ENCODE measurements at places on chromosomes 2 and 18.

GRCh38 chr2:44330801-44331200, 30.5 kb downstream of the PREPL start:
- no peak for DNase-seq

- no peak for DNase-seq
Observed at GRCh38 chr2:54545702-54546450, 89.7 kb downstream of the SPTBN1 start.

DNA sequence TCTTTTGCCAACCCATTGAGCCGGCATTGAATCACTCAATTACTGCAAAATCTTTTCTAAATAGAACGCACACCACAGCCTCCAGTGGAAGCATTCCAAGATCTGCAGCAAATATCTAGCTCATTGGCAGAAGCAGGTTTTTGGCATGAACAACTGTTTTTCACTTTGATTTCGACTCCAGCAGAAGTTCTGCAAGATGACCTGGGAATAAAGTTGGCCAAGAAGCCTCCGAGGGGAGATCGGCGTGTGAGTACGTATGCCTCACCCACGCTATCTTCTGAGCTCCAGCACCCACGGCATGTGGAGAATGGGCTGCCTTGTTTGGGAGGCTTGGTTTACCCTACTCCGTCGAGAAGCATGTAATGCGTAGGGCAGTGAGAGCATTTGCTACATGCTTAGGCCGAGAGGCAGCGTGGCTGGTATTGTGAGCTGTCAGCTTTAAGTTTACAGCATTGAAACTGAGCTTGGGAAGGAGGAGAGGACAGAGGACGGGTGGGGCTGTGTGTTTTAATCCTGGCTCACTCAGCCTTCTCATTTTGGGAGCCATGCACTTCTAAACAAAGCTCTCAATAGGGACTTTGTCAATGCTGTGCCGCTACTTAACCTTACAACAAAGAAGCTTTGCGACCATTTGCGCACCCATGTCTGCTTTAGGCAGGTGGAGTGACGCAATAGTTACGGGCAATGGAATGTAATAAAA, 10.5 kb downstream of the PCARE start:
- DNase-seq = no peak

DNA sequence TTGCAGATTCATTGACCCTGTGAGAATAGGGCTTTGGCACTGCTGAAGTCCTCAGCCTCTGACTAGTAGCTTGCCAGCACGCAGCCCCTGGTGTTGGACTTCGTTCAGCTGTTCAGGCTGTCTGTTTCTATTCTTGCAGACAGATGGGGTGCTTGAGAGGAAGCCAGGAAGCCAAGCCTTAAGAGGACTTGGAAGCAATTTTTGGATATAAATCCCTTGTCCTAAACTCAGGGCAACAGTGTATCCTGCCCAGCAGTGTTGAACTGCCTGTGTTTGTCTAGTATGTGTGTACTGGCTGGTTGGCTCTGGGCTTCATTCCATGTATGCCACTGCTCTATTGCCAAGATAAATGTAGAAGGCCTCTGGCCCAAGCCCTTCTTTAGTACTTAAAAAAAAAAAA, 108.6 kb downstream of the COMMD1 start:
- no peak for DNase-seq

GRCh38 chr18:72232644-72233043, 311.5 kb downstream of the CBLN2 start:
- no peak for DNase-seq

- no peak for DNase-seq
Observed at GRCh38 chr2:40160751-40161218, 291.1 kb downstream of the SLC8A1 start.

- no peak for DNase-seq
Observed at GRCh38 chr2:226904592-226904991, 68.7 kb downstream of the RHBDD1 start.

DNA sequence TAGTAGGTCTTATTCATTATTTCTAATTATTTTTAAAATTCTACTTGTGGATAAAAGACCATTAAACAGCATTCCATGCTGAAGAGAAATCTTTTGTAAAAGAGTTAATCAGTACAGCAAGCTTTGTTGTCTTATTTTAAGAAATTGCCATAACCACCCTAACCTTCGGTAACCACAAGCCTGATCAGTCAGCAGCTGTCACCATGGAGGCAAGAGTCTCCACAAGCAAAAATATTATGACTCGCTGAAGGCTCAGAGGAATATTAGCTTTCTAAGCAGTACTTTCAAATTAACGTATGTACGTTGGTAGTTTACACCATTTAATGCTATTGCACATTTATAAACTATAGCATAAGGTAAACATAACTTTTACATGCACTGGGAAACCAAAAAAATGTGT, 650.5 kb upstream of the LINC00305 start:
- no peak for DNase-seq

DNA sequence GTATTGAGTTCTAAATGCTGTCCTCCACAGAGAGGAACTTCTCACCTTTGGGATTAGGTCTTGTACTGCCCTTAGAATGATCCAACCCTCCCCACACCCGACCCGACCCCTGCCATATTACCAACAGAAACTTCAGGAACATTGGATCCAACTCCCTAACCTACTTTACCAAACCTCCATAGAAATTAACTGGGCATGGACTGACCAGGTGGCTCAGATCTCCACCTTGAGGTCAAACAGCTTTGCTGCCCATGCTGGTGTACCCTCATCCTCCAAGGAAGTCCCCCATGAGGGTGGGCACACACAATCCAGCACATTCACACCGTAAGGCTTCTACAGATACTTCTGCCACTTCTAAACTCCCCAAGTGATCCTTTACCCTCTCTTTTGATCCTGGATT, 21.5 kb downstream of the NFE2L2 start:
- no peak for DNase-seq

DNA sequence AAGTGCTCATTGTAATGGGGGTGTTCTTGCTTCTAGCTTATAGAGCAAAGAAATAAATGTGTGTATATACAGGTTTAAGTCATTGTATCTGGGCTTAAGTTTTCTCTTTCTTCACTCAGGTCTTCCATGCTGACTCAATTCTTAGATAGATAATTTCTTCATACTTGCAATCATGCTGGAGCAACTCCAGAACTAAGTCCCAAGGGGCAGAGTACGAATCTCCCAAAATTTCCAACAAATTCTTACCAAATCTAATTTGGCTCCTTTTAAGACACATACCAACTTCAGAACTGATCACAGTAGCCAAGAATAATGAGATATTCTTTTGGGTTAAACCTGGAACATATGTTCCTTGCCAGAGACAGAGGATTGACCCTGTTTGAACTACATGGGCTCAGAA, 4.3 kb upstream of the SPAG16 start:
- no peak for DNase-seq

- DNase-seq = no peak
Observed at GRCh38 chr2:205984381-205984780, 101.6 kb downstream of the INO80D start.

- no peak for DNase-seq
Observed at GRCh38 chr2:158725441-158725891, 69.7 kb upstream of the DAPL1 start.

DNA sequence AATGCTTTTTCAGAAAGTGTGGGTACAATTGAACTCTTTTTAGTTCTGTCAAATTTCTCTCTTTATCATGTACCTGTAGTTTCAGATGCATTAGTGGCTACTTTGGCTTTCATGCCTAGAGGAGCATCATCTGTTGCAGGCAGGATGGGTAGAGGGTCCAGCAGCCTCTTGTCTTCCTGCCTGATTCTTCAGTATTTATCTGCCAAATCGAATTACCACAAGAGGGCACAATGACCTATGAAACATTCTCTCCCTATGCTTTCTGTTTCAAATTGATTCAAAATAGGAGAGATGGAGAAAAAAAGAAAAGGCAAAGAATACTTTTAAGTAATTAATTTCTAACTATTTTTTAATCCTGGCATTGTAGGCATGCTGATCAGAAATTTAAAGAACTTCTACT, 477.2 kb downstream of the TRIB2 start:
- DNase-seq = no peak

DNA sequence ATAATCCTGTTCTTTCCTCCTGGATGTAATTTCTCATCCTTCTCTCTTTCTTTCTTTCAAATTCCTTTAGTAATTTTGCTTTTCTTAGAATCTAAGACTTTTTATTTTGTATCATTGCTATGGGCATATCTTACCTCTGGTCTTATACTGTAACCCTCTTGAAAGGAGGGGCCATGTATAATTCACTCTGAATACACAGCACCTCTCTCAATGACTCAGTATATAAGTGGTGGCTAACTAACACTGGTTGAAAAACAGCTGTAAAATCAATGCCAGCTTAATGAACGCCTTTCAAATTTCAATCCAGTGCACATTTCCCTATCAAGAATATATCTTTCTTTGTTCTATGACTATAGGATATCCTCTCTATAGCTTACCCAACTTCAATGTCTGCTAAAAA, 53.7 kb downstream of the CWC22 start:
- no peak for DNase-seq

GRCh38 chr2:237345411-237345810, 68.6 kb downstream of the COL6A3 start:
- no peak for DNase-seq

DNA sequence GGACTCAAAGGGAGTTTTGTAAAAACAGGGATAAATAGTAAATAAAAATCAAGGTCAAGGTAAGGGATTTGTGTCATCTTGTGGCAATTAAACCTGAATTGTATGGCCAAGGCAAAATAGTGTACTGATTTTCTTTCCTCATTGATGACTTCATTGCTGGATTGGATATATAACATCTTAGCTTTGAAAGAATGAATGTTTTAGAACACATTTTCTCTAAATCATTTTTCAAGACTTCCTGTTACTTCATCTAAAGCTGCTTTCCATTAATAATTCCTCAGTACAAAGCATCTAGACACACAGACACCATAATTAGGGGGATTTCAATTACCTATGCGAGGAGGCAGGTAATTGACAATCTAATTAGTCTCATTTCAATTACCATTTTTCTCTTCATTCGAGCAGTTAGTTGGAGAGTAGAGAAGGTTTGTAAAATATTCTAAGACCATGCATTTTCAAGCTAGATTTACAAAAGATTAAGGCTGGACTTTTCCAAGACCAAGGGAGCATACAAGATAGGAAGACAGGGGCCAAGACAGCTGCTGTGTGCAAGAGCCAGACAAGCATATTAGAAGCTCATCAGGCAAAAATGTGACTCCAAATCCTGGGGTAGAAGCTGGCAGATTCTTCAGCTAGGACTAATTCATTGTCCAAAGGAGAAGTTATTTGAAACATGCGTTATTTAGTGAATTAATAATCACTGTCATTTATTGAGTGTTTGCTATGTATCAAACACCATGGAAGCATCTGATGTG, 253.6 kb downstream of the EPHA4 start:
- DNase-seq = no peak

DNA sequence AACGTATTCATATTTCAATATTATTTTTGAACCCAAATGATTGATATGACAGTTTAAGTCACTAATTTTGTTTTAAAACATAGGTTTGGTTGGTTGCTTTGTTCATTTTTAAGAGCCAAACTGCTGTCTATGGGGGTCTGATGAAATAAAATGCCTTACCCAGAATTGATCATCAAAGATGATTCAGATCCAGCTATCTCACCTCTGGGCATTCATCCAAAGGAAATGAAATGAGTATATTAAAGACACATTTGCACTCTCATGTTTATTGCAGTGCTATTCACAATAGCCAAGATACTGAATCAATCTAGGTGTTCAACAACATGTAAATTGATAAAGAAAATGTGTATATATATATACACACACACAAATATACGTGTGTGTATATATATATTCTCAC, 326.9 kb upstream of the GULP1 start:
- DNase-seq = no peak

DNA sequence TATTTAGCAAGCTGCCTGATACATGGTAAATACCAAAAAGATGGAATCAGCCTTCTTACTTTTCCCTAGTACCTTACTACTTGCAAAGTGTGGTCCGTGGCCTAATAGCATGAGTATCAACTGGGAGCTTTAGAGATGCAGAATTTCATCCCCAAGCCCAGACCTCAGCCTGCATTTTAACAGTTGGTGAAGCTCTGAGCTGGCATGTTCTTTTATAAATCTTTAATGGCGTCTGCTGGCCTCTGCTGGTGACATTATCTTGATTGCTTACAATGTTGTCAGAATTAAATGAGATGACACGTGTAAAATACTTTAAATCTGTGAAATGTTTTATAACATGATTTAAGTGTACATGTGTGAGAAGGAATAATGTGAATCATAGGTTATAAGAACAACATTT, 115.1 kb upstream of the NOSTRIN start:
- no peak for DNase-seq

DNA sequence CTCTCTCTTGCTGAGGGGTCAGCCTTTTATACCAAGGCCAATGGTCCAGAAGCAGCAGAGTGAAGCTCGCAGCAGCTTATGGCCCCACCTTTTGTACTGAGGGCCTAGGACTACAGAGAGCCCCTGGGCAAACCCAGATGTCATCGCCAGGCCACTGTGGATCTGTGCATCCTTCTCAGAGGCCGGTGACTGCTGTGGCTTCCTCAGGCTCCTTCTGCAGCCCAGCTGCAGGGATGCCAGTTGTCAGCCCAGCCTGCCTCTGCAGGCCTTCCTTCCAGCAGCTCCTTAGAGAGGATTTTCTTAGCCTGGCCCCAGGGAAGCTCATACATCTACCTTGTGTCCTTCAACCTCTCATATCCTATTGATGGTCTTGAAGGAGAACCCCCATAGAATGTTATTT, 6.5 kb upstream of the ACOXL start:
- no peak for DNase-seq

GRCh38 chr18:26044807-26045206, 45.6 kb downstream of the SS18 start:
- DNase-seq = no peak

- DNase-seq = no peak
Observed at GRCh38 chr2:27690052-27690451, 26.4 kb downstream of the SLC4A1AP start.

DNA sequence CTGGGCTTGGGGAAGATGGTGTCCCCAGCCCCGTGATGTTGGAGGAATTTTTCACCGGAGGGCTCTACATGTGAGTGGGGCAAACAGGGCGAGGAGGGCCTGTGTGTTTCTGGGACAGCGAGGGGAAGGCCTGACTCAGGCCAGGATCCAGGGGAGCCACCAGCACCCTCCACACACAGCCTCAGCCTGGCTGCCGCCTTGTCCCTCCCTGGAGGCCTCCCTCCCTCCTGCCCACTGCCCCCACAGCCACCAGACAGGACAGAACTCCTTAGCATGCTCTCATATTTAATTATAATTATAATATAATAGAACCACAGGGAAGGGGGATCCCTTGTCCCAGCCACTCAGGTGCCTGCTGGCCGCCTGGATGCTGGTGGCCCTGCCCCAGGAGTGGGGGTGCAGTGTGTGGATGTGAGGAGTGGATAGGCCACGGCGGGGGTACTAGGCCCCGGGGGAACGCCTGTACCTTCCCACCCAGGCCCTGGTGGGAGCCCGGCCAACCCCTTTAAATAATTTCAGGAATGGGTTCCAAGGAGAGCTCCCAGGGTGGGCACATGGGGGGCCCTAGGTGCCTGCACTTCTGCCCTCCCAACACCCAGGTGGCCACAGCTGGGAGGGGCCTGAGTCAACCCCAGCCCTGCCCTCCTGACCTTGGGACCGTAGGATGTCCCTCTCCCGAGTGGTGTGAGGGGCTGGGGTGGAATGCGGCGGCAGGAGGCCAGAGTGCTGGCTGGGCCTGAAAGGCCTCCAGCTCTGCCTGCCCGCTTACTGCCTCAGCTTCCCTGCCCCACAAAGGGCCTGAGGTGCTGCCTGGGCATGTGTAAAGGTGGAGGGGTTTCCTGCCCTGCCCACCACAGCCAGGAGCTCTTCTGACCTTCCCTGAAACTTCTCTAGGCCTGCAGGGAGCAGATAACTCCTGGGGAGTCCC, 8.8 kb downstream of the PDCD1 start:
- no peak for DNase-seq

GRCh38 chr2:24009367-24009679, 562 bp upstream of the MFSD2B start:
- no peak for DNase-seq

Measured in hematopoietic multipotent progenitor cell treated with erythropoietin and hydrocortisone succinate and interleukin-3 and kit ligand, for 15 days (in vitro differentiated cells).